ENCODE measurements at places on chromosomes 5 and 9. TPM values are rescaled to one million over a fixed set of nuclear protein-coding genes. Genes with fewer than 3 reads are reported as not detected.

The TAF11L5 gene
- total RNA-seq = not detected

The N4BP3 gene
- total RNA-seq = 1.1 TPM

The PCA3 gene
- not detected for total RNA-seq

The EDIL3 gene
- total RNA-seq = 0.16 TPM

The C5orf34 gene
- total RNA-seq = 5.1 TPM

The IL3 gene
- not detected for total RNA-seq

All from A549 treated with Mapracorat at 1 μM for 4 hours (cell line).